Jurkat, Clone E6-1 (cell line): ENCODE measurements at places on chromosomes 2 and 18.

DNA sequence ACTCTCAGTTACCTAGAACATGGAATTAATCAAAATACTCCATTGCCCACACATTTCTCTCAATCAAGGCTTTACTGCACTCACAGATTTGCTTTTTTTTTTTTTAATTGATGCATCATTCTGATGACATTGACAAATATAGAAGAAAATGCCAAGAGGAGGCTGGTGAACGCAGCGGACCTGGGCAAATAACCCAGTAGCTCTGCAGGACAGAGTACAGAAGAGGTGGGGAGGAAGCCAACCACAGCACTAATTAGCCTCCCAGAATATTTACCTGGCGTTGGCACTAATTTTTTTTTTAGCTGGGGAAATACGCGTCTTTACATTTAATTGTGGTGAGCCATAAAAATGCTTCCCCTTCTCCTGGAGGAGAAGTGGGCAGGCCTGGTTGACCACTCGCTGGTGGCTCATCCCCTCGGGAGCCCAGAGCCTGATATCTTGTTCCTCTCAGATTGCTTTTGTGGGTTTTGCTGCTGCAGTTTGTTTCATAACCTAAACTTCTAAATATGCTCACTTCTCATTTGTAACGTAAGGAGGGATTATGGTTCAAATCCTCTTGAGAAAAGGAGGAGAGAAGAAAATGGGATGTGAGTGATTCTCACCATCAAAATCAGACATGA is 165.8 kb upstream of the EPB41L3 start:
- no peak for DNase-seq

GRCh38 chr2:117359266-117359914 is 455.1 kb upstream of the DDX18 start:
- DNase-seq: no peak

DNA sequence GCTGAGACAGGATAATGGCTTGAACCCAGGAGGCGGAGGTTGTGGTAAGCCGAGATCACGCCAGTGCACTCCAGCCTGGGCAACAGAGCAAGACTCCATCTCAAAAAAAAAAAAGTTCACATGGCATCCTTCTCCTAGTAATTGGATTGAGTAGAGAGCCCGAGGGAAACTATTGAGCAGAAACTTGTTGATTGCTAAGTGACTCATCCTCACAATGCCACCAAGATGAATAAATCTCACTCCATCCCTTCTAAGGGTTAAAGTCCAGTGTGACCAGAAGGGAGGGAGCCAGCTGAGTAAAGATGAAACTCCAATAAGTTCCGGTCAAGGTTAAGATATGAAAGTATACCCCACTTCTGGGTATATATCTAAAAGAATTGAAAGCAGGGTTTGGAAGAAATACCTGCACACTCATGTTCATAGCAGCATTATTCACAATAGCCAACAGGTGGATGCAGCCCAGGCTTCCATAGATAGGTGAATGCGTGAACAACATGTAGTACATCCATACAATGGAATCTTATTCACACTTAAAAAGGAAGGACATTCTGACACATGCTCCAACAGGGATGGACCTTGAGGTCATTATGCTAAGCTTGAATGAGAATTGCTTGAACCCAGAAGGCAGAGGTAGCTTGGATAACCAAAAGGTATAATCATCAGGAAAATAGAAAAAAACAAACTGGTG is 13.0 kb upstream of the FHL2 start:
- no peak for DNase-seq

DNA sequence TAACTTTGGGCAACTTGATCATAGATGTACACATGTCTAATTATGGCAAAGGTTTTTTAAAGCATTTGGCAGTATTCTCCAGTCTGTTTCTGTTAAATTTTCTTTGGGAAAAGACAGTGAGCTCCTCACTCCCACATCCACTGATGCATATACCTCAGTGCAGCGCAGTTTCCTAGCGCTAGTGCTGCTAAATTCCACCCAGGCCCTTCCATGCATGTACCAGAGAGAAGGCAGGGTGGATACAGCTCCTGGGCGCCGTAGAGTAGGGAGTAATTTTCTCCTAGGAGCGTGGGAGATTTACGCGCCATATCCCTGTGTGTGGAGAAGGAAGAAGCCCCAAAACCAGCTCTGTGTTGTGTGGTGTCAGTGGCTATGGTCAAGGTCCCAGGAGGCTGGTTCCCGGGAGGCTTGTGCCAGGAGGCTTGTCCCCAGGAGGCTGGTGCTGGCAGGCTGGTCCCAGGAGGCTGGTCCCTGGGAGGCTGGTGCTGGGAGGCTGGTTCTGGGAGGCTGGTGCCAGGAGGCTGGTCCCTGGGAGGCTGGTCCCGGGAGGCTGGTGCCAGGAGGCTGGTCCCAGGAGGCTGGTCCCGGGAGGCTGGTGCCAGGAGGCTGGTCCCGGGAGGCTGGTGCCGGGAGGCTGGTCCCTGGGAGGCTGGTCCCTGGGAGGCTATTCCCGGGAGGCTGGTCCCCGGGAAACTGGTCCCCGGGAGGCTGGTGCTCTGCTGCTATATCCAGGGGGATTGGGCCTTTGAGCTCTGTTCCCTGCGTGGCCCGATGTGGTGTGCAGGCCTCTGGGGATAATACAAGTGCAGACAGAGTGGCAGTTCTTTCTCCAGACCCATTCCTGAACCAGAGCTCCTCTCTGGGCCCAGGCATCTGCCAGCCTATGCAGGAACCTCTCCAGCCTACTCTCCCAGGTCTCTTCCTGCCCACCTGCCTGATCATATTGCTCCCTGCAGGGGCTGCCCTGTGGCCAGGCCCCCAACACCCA is 161.2 kb downstream of the SEPTIN10 start:
- no peak for DNase-seq

- DNase-seq: no peak
Observed at GRCh38 chr2:21866316-21866715, 742.5 kb downstream of the TDRD15 start.
